ENCODE measurements at places on chromosomes 3 and 15.

DNA sequence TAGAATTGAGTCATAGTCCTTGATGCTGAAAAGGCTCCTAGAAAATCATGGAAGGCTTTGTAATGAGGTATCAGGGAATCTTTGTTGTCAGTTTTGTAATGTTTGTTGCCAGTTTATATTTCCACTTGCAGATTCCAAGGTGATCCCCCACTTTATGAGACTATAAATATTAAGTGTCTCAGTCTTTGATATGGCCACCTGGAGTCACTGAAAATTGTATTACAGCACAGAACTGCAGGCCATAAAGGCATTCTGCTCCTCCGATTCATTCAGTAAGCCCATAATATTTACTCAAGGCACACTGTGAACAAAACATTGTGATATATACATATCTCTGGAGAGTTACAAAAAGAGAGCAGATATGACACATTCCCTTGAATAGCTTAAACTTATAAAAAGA is 457.8 kb upstream of the ZNF385D start:
- DNase-seq, result no peak

DNA sequence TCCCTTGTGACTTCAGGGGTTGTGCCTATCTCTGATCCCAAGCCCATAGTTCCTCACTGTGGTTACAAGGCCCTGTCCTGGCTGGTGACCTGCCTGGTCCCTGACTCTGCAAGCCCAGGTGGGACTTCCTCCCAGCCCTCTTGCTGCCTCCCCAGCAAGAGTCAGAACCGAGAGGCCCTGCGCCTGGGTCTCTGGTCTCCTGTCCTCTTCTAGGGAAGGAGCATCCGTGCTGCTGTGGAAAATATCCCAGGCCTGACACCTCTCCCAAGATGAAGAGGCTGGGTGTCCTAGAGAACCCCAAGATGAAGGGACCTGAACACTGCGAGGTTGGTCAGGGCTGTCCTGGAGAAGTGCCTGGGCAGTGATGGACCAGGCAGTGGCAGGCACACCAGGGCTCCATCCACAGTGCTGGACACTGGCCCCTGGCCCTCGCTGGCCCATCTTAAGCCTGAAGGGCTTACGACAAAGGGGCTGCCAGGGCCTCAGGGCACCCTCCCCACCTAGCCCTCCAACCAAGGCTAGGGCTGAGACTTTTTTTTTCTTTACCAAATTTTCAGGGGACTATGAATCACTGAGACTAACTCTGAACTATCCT is 32.7 kb downstream of the PTH1R start:
- no peak for DNase-seq

GRCh38 chr3:176633511-176633910 is 563.8 kb downstream of the TBL1XR1 start:
- no peak for DNase-seq

- DNase-seq, result no peak
Observed at GRCh38 chr15:69568173-69569009, 115.8 kb downstream of the RPLP1 start.

DNA sequence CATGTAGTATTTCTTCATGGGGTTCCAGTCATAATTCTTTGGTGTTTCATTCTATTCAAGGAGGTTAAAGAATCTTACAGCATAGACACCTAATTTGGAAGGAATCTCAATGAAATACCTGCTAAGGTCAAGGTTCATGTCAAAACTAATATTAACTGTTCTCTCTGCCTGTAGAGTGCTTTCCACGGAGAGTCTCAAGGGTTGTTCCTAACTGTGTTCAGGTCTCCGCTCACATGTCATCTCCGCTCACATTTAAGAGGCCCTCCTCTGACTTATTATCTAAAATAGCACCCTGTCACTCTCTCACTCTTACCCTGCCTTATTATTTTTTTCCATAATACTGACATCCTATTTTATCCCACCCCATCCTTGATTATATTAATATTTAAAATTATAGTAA is 239.9 kb downstream of the RBMS3 start:
- DNase-seq, result no peak

- no peak for DNase-seq
Observed at GRCh38 chr3:33229947-33230346, 11.3 kb upstream of the SUSD5 start.

DNA sequence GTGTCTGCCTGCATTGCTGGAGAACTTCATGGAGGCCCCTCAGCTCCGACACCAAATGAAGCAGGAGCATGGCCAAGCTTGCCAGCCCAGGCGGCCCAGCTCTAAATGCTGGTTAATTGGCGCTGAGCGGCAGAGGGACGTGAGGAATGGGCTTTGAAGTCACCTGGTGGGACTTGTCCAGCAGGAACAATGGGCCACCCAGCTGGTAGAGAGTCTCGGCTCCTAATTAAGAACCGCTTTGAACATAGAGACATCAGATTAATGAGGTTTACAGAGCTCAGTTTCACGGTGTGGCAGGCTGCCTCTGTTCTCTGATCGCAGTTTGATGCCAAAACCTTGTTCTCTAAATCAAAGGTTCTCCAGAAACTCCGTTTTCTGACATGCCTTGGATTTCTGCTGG is 77.5 kb upstream of the LINGO1 start:
- DNase-seq, result no peak
